ENCODE measurements at places on chromosomes 11 and 22.

DNA sequence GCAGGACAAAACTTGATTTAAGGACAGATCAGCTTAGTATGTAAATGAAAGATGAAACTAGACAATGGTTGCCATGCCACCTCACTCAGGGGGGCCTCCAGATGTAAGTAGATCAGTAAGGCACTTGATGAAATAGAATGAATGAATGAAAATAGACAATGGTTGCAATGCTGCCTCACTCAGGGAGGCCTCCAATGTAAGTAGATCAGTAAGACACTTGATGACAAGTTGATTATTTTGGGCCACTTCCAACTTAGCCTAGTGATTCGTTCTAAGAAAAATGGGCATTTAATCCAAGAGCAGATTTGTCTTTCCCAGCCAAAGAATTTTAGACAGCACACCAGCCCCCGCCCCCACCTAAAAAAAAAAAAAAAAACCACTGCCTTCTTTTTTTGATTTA lies 19.2 kb upstream of the SLC5A12 start:
- DNase-seq, result no peak

- DNase-seq, result peak; percentile 77
Observed at GRCh38 chr11:118608360-118609227, 1.2 kb downstream of the PHLDB1 start.

DNA sequence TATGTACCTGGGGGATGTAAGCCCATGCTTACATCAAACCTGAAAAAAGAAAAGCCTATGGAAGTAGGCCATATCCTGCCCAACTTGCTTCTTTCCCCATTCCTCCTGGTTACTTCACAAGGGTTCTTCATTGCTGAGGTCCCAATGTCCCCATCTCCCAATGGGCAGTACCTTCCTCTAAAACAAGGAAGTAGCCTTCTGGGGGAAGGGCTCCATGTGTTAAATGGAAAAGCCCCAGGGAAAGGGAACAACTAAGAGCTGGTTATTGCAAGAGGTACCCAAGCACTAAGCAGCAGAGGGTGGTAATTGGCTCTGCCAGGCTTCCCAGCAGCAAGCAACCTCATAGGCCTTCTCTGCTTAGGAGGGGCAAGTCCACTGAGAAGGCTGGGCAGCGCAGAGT lies 11.3 kb downstream of the TMEM216 start:
- DNase-seq, result no peak

DNA sequence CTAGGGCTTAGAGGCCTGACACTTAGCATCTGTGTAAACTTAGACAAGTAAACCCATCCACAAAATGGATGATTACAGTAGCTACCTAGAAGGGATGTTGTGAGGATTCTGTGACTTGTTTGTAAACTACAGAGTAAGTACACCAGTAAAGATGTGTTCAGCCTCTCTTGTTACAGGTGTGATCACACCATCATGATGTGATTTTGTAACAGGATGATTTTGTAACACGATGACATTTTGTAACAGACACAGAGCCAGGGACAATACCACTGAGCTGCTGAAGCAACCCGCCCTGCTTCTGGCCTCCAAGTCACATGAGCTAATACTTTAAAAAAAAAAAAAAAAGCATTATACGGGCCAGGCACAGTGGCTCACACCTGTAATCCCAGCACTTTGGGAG lies 17.0 kb downstream of the FADD start:
- no peak for DNase-seq
